NCI-H526 treated with DMSO at 0.1 percent for 48 hours (cell line): ENCODE measurements at places on chromosomes 16 and 17.

GRCh38 chr16:72989579-72990551 lies 58.1 kb downstream of the ZFHX3 start:
- no peak for DNase-seq

DNA sequence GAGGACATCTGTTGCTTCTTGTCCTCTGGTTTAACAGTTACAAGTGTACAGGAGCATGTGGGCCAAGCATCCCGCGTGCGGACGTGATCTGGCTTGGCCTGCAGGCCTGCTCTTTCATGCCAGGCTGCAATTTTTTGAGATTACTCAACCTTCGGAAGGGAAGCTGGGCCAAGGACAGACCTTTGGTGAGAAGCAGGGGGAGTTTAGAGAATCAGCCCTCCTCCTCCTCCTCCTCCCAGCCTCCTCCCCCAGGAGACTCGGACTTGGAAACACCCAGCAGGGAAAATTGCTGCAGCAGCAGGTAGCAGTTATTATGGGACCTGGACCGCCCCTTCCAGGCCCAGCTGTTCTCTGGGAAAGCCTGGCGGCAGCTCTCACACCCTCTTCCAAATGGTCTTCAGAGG lies 5.1 kb upstream of the KLHL36 start:
- no peak for DNase-seq

DNA sequence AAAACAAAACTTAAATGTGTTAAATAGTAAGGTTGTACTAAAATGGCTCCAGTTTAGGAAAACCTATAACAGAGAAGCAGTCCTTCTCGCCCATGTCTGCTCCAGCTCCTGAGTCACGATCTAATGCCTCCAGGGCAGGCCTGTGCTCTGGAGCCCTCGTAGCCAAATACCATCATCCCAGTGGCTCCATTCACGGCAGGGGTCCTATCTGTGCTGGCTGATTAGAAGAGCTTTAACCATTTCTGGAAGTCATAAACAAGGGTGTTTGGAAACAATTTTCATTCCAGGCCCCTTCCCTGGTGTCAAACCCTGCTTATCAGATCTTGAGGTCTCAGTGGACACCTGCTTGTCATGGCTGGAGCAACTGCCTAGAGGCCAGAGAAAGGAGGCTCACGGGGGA lies 336.9 kb downstream of the SOX9 start:
- no peak for DNase-seq

DNA sequence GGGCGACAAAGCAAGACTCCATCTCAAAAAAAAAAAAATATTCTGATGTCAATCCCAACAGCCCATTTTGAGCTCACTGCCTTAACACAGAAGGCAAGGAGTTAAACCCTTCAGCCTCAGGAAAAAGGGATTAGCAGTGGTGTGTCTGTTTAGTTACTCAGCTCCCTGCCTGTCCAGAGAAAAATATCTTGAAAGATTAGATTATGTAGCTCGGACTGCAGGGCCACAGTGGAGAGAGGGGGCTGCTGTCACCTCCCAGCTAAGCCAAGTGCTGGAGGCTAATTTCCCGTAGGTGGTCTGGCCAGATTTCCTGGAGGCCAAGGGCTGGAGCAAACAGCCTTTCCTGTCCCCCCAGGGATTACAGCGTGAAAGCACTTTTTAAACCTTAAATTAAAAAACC lies 50.3 kb downstream of the C16orf95 start:
- no peak for DNase-seq

GRCh38 chr16:1457489-1458245 lies 13.3 kb upstream of the CCDC154 start:
- DNase-seq, result no peak

GRCh38 chr16:57060323-57061083 lies 31.9 kb upstream of the CPNE2 start:
- no peak for DNase-seq

DNA sequence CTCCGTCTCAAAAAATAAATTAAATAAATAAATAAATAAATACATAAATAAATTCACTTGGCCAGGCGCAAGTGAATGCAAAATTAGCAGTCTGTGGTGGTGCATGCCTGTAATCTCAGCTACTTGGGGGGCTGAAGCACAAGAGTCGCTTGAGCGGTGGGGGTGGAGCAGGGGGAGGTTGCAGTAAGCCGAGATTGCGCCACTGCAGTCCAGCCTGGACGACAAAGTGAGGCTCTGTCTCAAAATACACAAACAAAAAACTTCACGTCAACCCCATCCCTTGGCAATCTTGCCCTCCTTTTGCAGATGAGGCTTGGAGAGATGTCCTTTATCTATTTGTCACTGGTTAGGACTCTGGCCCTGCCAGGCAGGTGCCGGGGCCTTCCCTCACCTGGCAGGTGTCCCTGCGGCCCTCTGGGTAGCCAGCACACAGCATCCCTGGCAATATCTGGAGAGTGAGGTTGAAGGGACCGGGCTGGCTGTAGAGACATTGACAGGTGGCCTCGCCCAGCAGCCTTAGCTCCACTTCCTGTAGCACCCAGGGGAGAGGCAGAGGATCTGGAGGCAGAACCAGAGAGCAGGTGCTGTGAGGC lies 4.4 kb downstream of the PRSS36 start:
- no peak for DNase-seq

DNA sequence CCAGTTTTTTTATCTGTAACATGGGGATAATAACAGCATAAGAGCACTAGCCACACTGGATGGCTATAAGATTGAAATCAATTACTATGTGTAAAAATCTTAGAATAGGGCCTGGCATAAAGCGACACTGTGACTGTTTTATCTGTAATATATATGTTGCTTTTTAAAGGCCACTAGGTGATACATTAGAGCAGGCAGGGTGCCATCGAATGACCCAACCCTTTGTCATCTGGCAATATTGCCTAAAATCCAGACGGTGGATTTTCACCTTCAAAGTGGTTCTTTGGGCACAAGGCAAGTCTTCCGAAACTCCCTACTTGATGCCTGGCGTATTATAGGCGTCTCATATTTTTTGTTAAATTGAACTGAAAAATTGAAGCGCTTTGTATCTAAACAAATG lies 69.1 kb downstream of the PRKCA start:
- no peak for DNase-seq

DNA sequence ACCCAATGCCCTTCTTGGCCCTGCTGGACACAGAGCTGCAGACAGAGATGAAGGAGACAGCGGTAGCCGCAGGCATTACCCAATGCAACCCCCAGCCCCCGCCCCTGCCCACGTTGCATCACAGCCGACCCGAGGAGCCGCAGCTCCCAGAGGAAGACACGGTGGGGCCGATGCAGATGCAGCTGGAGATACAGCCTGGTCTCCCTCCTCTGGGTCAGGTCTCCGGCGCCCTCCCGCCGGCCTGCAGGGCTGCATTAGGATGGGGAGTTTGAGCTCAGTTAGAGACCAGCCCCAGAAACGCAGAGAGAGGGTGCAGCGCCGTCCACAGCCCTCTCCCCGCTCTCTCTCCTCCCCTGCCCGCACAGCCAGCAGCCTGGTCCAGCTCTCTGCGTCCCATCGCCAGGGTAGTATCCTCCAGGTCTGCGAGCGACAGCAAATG lies 19.4 kb upstream of the UBE2I start:
- DNase-seq, result no peak

DNA sequence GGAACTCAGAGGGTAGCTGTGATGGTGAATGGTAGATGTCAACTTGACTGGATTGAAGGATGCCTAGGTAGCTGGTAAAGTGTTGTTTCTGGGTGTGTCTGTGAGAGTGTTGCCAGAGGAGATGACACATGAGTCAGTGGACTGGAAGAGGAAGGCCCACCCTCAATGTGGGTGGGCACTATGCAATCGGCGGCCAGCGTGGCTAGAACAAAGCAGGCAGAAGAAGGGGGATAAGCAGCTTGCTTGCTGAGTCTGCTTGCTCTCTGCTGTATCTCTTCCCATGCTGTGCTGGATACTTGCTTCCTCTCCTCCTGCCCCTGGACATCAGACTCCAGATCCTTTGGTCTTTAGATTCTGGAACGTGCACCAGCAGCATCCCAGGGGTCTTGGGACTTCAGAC lies 128.1 kb downstream of the AIPL1 start:
- DNase-seq, result no peak

- DNase-seq, result peak; percentile 8
Observed at GRCh38 chr17:6420173-6420641, 14.7 kb downstream of the AIPL1 start.

DNA sequence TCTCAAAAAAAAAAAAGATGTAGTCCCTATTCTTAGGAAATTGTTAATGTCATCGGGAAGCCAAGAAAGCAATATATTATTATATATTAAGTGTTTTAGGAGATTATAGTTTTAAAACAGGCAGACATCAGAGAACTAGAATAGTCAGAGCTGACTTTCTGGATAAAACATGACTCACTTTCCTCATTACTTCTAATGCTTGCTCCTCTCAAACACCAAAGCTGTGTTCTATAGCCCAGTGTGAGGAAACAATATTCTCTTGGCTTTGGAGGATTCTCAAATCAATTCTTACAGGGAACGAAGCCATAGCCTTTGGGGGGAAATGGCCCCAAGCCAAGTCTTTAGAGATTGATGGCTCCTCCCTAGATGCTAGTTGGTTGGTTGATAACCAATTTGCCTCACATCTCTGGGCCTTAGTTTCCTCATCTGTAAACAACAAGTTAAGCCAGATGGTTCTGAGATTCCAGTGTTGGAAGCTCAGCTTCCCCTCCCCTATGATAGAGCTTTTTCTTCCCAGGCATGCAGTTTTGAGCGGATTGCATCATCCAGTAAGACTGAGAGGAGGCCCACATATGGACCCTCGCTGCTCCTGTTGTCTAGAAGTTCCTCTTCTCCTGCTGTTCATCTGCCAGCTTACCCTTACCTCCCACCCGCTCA lies 12.4 kb downstream of the NMT1 start:
- no peak for DNase-seq

- DNase-seq, result no peak
Observed at GRCh38 chr17:57035971-57036481, 49.0 kb upstream of the AKAP1 start.

GRCh38 chr16:27838536-27839175 lies 224.9 kb downstream of the GSG1L start:
- no peak for DNase-seq

GRCh38 chr16:70480127-70481105 lies 26.0 kb downstream of the FCSK start:
- DNase-seq, result no peak

- no peak for DNase-seq
Observed at GRCh38 chr16:59527206-59527997, 793.3 kb upstream of the GOT2 start.

DNA sequence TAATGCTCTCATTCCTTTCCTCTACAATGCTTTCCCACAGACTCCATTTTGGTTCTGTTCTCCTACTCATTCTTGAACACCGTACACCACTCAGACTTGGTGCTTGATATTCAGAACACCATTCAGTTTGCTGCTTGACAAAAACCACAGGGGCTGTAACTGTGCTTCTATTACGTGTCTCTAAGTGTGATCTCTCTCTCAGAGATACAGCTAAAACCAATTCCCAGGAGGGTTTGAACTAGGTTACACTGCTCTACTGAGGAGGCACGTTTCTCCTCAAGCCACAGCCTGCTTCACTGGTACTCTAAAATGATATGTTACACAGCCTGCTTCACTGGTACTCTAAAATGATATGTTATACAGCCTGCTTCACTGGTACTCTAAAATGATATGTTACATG lies 175.7 kb downstream of the CEP112 start:
- DNase-seq, result no peak

- no peak for DNase-seq
Observed at GRCh38 chr17:39325528-39326240, 75.7 kb downstream of the FBXL20 start.

DNA sequence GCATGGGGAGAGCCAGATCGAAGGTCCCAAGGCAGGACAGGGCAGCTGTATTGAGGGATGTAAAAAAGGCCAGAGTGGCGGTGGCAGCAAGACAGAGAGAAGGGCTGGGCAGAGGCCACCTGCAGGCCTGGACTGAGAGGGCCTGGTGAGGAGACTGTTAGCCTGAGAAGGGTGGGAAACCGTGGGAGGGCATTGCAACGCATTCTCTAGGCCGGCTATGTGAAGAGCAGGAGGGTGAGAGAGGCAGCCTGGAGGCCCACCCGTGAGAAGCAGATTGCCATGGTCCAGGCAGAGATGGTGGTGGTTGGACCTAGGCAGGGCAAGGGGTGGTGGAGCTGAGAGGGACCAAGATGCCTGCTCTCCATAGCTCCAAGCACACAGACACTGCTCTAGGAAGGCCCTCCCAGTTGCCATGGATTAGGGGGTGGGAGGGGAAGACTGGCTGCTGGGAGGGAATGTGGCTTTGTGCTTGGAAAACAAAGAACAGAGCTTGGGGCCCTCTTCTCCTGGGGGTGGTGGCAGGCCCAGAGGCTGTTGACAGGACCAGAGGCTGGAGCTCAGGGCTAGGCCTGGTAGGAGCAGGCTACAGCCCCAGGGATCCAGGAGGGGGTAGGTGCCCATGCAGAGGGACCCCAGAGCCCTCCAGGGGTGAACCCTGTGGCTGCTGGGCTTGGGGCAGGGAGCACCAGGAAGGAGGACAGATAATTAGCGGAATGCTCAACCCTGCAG lies 12.4 kb upstream of the TCAP start:
- DNase-seq, result no peak

GRCh38 chr17:35542990-35543389 lies 5.5 kb upstream of the SLFN12L start:
- DNase-seq, result no peak

DNA sequence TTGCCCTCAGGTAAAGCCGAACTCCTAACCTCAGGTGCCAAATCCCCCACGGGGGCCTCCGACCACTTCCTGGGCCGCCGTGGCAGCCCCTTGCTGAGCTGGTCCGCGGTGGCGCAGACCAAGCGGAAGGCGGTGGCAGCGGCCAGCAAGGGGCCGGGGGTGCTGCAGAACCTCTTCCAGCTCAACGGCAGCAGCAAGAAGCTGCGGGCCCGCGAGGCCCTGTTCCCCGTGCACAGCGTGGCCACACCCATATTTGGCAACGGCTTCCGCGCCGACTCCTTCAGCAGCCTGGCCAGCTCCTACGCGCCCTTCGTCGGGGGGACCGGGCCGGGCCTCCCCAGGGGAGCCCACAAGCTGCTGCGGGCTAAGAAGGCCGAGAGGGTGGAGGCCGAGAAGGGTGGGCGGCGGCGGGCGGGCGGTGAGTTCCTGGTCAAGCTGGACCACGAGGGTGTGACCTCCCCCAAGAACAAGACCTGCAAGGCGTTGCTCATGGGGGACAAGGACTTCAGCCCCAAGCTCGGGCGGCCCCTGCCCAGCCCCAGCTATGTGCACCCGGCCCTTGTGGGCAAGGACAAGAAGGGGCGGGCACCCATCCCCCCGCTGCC lies 51.6 kb downstream of the ACTG1 start:
- DNase-seq, result peak; percentile 12

- no peak for DNase-seq
Observed at GRCh38 chr17:6069539-6070429, at the start of gene WSCD1. Gene WSCD1 (plus strand): TSS chr17:6070379. CDS start chr17:6080659, 10,280 bp downstream.

- DNase-seq, result no peak
Observed at GRCh38 chr17:71032746-71033273, 863.5 kb downstream of the KCNJ2 start.
